Stimulated activated naive CD4-positive, alpha-beta T cell (primary cell): ENCODE measurements at places on chromosomes 2 and 18.

DNA sequence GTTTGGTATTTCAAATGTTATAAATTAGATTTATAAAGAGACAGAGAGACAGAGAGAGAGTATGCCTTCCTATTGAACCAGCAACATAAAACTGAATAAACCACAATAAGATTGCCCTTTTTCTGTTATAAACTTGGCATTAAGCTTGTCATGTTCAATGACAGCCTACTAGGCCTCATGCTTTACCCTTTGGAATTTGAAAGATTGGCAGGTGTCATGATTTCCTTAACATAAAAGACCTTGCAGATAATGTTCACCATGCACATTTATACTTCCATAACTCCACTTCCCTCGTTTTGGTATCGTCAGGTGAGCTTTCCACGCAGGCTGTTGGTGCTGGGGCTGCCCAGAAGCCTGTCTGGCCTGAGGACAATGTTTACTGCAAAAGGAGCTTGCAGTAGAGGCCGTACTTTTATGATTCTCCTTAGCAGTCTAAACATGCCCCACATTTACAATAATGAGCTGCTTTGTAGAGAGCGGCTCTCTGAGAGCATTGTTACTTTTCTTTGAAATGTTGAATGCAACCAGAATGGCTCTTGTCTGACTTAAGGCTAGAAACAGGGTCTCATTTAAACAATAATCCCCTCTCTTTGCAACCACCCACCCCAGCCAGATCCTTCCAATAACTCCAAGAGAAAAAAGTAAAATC lies 379.1 kb upstream of the ATP5MC3 start:
- no peak for DNase-seq

GRCh38 chr2:127859712-127860085 lies 1.7 kb upstream of the POLR2D start:
- DNase-seq, result peak; percentile 41

DNA sequence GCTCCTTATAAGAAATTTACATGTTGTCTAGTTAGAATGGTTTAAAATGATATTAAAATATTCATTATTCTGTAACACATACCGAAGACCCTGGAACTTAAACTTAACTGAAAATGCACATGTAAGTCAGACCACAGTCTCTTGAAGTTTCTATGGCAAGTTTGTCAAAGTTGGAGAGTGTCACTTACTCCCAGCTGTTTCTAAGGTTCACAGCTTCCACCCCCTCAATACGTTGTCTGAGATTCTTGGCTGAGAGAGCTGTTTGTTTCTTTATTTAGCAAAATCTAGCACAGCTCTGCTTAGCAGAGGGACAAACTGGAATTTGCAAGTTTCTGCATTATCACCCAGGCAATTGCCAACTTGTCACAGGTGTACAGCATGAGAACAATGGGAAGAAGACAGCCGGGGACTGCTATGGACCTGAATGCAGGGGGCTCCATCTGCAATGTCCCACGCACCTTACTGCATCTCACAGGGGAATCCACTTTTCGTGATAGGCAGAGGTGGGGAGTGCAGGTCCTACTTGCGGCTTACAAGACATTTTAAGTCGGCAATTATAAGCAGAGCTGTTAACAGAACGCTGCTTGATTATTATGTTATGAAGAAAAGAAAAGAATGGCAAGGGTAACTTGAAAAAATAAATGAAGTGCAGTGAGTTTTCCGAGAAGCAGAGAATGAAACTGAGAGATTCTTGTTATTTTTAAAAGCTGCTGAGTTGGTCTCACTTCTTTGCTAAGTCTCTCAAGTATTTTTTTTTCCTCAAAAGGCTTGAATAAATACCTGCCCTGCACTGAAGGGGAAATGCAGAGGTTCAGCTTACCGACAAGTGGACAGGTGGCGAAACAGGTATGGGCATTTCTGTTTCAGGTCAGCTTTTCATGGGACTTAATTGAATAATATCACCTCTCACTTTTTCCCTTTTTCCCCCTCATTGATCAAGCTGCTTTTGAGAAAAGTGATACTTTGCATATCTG lies 1072.1 kb upstream of the FANCL start:
- no peak for DNase-seq

DNA sequence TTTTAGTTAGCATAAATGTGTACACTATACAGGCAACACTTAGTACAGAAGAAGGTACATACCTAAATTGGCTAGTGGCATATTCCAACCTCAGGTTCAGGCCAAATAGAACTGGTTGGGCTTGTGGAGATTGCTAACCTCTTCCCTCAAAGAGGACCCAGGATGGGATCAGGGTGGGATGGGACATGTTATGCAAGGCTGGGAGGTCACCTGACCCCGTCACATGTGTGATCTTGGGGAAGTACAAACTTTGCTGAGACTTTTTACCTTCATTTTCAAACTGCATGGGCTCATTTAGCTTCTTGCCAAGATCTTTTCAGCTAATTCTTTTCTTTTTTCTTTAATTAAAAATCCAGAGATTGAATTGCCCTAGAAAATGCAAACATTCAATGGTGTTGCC lies 36.9 kb downstream of the TMEM17 start:
- DNase-seq, result no peak

GRCh38 chr2:9015998-9016397 lies 12.5 kb upstream of the MBOAT2 start:
- no peak for DNase-seq

GRCh38 chr2:121480826-121481225 lies 49.9 kb upstream of the RNU4ATAC start:
- DNase-seq, result no peak

GRCh38 chr18:41043876-41044275 lies 911.2 kb upstream of the PIK3C3 start:
- no peak for DNase-seq

GRCh38 chr18:44520981-44521667 lies 159.6 kb upstream of the SETBP1 start:
- no peak for DNase-seq

- DNase-seq, result no peak
These were observed 102.4 kb downstream of the AOX1 start for GRCh38 chr2:200687922-200688920.

- no peak for DNase-seq
These were observed 2.4 kb downstream of the KLF11 start for GRCh38 chr2:10045561-10046355.

DNA sequence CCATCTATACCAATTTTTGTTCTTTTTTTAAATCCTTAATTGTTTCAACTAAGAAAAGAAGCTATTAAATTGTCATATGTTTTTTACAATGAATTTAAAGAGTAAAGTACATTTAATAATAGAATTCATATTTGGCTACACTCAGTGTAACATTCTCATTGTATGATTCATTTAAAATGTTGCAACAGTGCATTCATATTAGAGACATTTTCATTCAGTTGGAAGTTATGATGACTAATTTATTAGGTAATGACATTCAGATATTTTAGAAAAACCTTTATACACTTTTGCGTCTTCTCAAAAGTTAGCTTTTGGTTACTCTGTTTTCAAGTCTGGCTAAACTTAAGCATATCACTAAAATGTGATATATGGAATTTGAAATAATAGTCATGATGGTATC lies 887.5 kb upstream of the NRXN1 start:
- no peak for DNase-seq

DNA sequence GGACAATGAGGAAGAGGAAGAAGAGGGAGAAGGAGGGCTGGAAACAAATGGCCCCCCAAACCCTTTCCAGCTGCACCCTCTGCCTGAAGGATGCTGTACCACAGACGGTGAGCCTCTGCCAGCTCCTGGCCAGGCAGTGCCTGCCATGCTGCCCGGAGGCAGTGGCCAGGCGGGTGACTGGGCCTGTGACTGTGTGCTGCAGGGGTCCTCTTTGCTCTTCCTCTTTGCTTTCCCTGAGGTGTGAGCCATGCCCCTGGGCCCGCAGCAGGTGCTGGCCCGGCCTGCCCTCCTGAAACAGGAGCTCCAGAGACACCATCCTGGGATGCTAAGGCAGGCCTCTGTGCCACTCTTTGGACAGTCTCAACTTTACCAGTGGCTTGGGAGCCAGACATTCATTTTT lies 28.6 kb downstream of the GREB1 start:
- DNase-seq, result no peak

DNA sequence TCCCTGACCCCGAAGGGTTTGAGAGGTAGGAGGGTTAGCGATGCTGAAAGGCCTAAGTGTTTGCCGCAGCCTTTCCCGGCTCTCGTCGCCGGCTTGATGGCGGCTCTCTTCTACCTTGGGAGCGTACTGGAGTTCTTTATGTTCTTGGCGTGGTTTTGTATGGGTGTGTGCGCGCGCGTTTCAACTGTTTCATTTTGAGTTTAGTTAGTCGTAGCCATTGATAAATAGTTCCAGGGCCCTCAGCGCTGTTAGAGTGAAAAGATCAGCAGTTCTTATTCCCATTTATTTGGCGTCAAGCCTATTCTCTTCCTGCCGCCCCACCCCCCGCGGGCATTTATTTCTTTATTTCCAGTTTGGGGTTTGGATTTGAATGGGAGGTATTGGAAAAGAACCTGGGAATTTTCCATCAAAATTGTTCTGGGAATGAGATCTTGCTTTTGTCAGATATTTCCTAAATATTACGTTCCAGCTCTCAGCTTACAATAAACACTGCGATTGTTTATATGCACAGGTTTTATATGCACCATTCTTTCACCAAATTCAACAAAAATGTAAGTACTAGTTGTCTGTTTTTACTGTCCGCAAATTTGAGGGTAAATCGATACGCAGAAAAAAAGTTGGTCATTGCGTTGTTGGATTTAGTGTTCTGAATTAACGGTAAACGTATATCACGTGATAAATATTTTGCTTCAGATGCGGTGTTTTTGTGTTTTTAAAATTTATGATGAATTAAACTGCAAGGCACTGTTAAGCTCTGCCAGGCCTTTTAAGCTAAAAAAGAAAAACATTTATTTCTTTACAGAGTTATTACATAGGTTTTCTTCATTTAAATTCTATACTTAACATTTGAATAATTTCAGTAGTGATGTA lies 954 bp downstream of the CCNT2 start:
- DNase-seq, result no peak

DNA sequence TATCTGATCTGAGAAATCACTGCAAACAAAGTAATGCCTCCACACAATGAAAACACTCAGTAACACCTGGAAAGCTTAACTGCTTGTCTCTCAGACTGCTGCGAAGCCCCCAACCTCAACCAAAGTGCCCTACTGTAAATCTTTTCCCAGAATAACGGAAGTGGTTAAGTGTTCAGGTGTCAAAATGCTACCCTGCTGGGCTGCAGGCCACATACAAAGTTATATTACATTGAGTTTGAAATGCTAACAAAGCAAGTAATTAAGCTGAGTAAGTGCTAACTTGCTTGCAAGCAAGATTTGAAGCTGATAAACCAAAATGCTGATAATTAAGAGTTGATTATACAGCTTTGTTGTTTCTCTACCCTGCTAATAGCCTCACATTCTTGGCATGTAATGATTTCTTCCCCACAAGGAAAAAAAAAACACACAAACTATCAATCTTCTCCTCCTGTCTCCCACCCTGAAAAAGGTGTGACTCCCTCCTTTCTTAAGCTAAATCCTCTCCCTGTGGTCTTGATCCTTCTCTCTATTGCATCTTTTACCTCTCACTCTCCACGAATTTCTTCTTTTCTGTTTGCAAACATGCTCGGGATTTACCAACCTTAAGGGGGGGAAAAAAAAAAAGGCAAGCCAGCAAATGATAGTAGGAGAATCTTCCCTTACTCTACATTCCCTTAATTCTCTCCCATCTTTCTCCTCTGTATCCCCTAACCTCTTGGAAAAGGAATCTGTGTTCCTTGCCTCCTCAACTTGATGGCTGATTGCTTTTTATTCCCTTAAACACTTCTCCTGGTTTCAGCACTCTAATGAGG lies 266.8 kb upstream of the SIX3 start:
- DNase-seq, result no peak

GRCh38 chr2:144996225-144996795 lies 476.4 kb upstream of the ZEB2 start:
- DNase-seq, result no peak

DNA sequence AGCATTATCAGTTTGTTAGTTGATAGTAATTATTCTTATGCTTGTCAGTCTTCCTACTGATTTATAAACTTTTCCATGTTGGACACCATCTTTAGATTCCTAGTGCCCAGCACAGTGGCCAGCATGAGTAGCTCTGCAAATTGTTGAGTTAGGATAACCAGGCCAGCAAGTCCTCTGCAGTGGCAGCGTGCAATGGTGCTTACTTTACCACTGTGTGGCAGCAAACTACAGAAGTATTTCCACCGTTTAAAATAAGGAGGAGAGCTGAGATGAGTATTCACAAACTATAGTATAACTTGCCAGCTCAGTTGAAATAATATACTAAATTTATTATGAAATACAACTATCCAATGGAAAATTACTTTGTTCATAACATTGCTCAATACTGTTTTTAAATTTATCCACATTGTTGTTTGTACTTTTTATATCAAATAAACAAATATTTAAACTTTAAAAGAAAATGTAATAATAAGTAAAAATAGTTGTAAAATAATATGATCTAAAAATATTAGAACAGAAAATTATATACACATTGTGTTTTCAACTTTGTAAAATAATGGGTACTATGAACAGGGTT lies 9.3 kb upstream of the THADA start:
- DNase-seq, result peak; percentile 6

DNA sequence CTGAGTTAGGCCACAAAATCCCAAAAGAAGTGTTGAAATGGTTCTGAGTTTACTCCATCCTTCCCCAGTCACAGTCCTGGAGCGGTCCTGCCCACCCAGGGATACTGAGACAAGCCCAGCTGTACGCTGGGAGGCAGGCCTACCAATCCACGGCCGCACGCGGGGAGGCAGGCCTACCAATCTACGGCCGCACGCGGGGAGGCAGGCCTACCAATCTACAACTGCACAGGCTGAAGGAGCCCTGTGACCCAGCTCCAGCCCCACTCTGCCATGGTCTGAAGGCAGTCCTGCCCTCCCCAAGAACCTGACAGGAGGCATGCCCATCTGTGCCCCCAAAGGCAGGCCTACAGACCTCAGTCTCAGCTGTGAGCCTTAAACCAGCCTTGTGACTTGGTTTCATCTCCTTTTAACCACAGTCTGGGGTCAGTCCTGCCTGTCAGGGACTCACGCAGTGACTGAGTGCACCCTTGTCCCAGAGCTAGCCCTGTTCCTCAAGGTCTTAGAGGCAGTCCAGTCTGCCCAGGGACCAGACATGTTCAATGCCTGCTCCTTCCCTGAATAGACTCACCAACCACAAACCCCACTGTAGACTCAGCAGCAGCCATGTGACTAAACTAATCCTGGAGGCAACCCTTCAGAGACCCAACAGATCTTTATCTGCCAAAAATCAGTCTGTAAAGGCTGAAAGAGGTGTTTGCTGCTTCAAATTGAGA lies 36.8 kb downstream of the GPC1 start:
- no peak for DNase-seq

- no peak for DNase-seq
These were observed 44.7 kb upstream of the VPS54 start for GRCh38 chr2:64063924-64064331.

DNA sequence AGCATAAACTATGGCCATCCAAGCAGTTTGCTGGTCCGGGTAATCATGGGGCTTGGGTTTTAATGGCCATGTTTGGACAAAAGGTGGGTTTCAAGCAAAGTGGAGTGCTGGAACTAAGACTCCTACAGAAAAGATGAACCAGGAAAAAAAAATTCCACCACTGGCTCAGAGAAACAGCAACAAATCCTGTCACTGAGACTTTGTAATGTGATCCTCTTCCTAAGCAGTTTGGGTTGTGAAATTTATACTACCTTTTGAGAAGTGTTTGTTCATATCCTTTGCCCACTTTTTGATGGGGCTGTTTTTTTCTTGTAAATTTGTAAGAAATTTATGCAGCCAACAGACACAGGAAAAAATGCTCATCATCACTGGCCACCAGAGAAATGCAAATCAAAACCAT lies 40.2 kb downstream of the MRPL33 start:
- no peak for DNase-seq

GRCh38 chr18:36672437-36673344 lies 156.1 kb downstream of the TPGS2 start:
- DNase-seq, result no peak
